NCI-H2081 treated with DMSO at 0.1 percent for 48 hours (cell line): ENCODE measurements at places on chromosomes 1 and 21.

DNA sequence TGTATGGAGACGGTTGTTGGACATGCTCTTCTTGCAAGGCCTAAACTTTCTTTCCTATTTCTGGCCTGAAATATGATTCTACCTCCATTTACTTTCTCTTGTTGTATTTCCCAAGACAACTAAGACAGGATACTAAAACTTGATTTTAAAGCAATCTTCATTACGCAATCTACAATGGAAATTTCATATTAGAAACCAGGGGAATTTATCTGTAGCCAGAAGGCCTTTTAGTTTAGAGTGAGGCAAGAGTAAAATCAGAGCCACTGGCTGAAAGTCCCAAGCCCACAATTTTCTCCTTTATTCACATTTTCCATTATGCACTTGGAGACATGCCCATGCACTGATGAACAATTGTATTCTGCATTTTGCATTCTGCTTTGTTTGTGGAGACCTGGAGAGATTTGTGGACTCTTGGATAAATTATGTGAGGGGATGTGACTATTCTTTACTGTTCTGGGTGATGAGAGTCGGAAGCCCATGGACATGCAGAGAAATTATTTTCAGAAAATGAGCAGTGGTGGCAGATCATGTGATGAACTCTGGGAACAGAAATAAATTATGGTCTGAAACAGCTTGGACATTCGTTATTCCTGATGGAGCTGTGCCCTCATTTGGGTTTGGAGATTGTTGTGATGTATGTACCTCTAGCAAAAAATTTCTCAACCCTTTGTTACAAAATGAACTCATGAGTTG is 336.8 kb downstream of the SEC16B start:
- no peak for DNase-seq

GRCh38 chr21:29943885-29944284 is 4.1 kb upstream of the GRIK1 start:
- no peak for DNase-seq

- DNase-seq: no peak
Observed at GRCh38 chr1:71086331-71086730, 5.5 kb upstream of the ZRANB2 start.

DNA sequence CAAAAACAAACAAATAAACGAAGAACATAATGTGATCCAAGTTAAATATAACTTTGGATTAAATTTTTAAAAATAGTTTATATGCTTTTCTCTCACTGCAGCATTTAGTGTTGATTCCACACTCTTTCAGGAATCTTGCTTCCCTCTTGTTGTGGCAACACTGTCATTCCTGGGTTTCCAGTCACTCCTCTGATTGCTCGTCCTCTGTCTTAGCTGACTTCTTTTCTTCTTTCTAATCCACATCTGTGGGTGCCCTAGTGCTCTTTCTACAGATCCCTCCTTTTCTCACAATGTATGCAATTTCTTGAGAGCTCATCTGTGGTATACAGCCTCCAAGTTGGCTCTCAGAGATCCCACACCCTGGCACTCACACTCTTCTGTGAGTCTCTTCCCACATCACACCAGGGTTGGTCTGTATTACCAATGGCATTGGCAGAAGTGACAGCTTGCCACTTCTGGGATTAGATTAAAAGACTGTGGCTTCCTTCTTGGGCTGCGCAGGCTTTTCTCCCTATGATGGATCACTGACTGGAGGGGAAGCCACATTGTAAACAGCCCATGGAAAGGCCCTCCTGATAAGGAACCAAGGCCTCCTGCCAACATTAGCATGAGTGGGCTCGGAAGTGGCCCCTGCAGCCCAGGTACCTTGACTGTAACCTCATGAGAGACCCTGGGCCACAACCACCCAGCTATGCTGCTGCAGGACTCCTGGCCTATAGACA is 11.5 kb upstream of the MYOC start:
- no peak for DNase-seq

- DNase-seq: no peak
Observed at GRCh38 chr1:94209425-94209824, 28.0 kb downstream of the ARHGAP29 start.

DNA sequence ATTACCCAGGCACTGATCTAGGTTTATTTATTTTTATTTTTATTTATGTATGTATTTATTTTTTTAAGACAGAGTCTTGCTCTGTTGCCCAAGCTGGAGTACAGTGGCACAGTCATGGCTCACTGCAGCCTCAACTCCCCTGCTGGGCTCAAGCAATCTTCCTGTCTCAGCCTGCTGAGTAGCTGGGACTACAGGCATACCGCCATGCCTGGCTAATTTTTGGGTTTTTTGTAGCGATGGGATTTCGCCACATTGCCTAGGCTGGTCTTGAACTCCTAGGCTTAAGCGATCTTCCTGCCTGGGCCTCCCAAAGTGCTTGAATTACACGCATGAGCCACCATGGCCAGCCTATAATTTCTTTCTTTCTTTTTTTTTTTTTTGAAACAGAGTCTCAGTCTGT is 9.4 kb downstream of the PHACTR4 start:
- no peak for DNase-seq

- no peak for DNase-seq
Observed at GRCh38 chr1:18653916-18654315, 23.3 kb downstream of the PAX7 start.

GRCh38 chr1:173648880-173649605 is 13.9 kb downstream of the TEX50 start:
- DNase-seq: no peak

DNA sequence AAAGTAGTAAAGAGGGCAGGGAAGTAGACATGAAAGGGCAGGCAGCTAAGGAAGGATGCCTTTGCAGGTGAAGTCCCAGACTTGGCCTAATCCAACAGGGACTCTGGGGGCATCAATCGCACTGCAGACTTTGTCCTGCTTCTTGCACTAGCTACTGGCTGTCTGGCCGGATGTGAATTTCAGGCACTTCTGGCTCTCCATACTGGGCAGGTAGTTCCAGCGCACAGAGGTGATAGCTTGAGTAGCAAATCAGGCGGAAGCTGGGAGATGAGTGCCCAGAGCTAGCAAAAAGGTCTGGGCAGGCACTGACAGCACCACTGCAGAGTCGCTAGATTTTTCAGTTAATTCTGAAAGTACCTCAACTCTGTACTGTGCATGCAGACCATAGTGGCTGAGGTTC is 997 bp downstream of the RSPH1 start:
- DNase-seq: no peak

DNA sequence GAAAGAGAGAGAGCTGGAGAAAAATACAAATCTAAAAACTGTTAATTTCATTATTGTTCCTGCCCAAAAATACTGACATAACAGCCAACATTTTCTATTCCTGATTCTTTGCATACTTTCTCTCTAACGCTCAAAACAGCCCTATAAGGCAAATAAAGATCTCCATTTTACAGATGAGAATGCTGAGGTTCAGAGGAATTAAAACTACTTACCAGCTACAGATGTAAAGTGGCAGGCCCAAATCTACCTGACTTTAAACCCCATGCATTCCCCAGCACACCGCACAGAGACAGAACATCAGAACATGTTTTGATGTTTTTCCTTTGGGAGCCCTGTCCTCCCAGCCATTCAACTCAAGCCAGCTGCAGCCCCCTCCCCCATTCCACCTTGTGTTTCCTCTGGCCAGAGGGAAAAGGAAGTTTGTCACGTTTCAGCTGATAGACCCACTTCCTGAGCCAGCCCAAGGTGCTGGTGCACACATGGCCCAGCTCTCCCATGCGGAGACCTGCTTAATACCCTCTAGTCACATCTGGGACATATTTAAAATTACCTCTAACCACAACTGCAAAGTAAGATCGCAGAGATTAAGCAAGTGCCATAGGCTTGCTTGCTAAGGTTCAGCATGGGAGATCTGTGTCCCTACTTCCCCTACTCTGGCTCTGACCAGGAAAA is 133.1 kb upstream of the NFIA start:
- DNase-seq: no peak
